ENCODE measurements at places on chromosomes 3 and 15.

DNA sequence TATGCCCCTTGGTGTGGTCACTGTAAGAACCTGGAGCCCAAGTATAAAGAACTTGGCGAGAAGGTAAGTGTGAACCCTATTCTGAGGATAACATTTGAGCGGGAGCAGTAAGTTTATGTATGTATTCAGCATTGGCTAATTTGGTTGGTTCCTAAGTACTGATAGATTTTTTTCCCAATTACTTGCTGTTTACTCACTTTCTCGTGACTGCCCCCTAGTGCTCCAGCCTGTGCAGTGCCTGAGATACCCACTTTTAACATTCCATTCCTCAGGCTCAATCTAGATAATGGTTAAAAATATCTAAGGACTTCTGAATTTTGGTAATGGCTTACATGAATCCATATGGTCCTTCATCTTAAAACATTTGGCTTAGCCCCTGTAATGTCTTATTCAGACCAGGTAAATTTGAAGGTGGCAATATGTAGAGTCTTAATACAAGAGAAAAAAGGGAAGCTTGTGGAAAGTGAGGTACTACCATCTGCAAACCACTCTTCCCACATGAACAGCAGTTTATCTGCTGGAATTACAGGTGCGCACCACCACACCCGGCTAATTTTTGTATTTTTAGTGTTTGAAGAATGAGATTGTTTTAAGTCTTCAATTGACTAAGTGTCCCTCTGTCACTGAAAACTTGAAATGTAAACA is 7.1 kb downstream of the ELL3 start:
- peak; percentile 81 for DNase-seq

- no peak for DNase-seq
These were observed 14.5 kb downstream of the SRPRB start for GRCh38 chr3:133820129-133820528.

DNA sequence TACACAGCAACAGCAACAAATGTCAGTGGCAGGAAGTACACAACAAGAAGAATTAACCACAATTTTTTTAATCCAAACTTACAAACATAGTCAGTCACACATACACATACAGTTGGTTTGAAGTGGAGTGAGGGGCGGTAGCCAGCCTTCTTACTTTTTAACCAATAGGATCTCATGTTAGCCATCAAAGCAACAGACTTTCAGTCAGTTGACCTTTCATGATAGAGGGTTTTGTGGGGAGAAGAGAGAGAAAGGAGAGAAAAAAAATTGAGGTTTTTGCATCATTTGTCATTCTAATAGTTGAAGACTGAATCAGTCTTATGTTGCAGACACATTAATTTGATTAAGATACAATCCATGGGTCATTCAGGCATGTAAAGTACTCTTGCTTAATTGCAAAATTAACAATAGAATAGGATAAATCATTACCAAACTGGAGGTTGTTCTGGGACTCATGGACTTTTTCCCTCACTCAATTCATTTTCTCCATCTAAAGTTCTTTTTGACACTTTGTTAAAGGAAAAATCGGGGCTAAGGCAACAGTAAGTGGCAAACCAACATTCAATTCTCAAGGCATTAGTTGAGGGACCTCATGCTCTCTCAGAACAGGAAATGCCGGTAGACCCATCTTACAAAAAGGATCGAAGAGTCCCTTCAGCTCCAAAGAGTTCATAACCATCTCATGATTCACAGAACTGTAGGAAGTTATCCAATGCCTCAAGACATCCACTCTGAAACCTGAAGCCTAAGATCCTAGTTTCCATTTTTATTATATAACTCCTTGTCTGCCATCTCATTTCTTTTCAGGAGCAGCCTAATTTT is 159.5 kb upstream of the LPP start:
- DNase-seq = peak; percentile 80

DNA sequence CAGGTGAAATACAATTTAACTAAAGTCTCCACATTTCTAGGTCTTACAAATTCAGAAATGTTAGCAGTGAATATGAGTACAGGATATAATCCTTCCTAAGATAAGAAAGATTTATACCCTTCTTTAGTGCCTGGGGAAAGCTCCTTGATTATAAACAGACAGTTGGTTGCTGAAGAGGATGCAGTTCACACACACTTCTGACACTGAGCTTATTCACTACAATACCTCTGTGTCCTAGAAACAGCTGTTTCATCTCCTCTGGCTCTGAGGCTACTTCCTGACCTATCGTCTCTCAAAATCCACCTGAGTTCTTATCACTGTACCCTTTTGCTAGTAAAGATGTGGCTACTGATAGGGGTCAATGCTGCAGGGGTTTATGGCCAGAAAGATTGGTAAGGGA is 57.1 kb downstream of the TP63 start:
- DNase-seq = no peak

DNA sequence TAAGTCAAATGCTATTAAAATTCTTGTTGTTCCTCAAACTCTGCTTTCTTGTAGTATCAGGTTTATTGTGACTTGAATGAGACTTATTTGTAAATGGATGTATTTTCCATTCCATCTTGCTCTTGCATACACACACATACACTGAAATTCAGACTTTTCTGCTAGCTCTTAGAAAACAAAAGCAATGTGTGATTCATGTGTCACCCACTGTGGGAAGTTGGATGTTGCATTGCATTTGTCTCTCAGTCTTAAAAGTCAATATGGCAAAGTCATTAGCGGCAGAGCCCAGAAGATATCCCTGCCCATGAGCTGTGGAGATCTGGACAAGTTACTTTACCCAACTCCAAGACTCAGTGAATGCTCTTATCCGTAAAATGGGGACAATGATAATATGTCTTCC is 357.2 kb upstream of the TPRG1 start:
- no peak for DNase-seq

GRCh38 chr3:33030802-33031201 is 66.1 kb downstream of the GLB1 start:
- no peak for DNase-seq

GRCh38 chr3:109325657-109326056 is 9.3 kb upstream of the DPPA2 start:
- DNase-seq = no peak

DNA sequence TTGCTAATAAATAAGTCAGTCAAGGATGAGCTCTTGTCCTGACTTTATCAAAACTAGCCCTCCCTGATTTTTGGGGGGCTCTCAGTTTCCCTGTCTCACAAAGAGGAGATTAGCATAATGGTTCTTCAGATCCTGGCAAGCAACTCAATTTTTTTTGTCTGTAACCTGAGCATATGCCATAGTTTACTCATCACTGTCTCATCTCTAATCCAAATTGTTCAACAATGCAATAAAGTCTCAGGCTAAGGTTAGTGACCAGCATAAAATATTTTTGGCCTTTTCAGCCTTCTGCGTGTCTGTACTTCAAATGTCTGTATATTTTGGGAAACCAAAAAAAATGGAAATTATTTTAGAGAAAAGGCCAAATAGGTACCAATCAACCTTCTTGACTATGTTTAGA is 465.6 kb upstream of the TPRG1 start:
- DNase-seq = no peak

GRCh38 chr15:69085325-69086081 is 71.0 kb downstream of the NOX5 start:
- no peak for DNase-seq

Measured in foreskin fibroblast (primary cell).